Kidney tubule cell (primary cell): ENCODE measurements at places on chromosomes 12 and 14.
A peak's percentile ranks its signal among the peaks of the same experiment; 100 is the strongest.

GRCh38 chr14:56156096-56156495 lies 37.9 kb downstream of the PELI2 start:
- DNase-seq: no peak

GRCh38 chr12:92719674-92720073 lies 16.9 kb downstream of the PLEKHG7 start:
- DNase-seq: peak; percentile 69

DNA sequence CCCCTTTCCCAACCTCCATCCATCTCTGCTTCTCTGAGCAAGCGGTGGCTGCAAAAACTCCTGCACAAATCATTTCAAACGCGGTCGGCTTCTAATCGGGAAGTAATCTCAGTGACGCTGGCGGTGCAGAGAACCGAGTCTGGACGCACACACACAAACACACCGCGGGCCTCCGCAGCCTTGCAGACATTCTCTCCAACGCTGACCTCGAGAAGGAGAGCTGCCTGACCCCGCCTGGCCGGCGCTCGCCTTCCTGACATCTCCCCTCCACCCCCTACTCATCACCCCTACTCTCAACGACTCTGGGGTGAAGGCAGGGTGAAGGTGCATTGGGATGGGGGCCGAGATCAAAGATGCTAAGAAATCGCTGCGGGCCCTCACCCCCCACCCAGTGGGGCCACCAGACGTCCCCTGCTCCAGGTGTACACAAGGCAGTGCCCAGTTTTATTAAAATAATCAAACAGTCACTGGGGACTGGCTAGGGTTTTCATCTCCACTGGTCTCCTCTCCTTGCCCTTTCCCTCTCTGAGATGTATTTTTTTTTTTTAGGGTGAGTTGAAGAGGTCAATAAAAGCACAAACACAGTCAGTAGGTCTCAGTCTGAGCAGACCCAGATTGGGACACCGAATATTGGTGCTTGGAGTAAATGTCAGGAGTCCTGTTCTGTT lies 506 bp upstream of the TBX5 start:
- no peak for DNase-seq

GRCh38 chr14:74407021-74407800 lies 18.8 kb downstream of the SYNDIG1L start:
- no peak for DNase-seq
